ENCODE measurements at places on chromosomes 1 and 21. TPM values are rescaled to one million over a fixed set of nuclear protein-coding genes. Genes with fewer than 3 reads are reported as not detected.

DNA sequence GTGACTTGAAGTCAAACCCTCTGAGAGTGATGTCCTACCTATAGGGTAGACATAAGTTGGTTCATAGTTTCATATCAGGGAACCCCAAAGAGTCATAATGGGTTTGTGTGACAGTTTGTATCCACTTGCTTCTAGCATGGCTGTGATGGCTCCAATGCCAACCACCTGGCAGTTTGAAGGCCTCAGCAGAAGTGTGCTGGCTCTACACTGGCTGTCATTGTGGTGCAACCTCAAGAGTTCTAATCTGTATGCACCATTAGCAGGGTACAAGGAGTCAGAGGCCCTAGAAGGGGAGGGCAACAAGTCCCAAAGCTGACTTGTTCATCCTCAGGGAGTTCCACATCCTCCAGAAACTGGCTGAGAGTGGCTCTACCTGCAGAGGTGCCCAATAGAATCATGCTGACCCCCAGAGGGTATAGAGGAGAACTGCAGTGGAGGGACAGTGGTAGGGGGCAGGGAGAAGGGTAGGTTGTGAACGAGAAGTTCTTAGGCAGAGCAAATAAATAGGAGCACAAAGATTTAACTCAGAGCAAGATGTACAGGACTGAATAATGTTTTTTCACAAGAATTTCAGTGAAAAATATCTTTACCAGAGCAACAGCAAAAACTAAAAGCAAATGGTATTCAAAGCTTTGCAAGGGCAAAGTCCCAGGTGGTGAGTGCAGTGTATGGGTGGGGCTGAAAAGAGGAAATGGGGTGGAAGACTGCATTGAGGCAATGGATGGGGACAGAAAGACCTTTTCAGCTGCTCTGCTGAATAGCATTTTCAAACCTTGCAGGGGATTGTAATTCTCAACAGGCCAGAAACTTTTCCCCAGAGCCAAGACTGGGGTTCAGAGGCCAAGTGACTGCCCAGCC, 3.2 kb downstream of the FCRL2 start:
- H3K4me1 ChIP-seq = no peaks in the 10 kb centered on the region
- no peak overlapping the region for H3K27ac ChIP-seq
- no peak for DNase-seq
- H3K4me3 ChIP-seq = no peak overlapping the region
- H3K36me3 ChIP-seq = no peaks in the 10 kb centered on the region

GRCh38 chr1:91349524-91349923, 55.1 kb downstream of the HFM1 start:
- DNase-seq = no peak
- H3K4me1 ChIP-seq = peaks cover 9% of the 10 kb centered on the region
- no peaks in the 10 kb centered on the region for H3K27me3 ChIP-seq
- H3K36me3 ChIP-seq = peaks cover 8% of the 10 kb centered on the region

DNA sequence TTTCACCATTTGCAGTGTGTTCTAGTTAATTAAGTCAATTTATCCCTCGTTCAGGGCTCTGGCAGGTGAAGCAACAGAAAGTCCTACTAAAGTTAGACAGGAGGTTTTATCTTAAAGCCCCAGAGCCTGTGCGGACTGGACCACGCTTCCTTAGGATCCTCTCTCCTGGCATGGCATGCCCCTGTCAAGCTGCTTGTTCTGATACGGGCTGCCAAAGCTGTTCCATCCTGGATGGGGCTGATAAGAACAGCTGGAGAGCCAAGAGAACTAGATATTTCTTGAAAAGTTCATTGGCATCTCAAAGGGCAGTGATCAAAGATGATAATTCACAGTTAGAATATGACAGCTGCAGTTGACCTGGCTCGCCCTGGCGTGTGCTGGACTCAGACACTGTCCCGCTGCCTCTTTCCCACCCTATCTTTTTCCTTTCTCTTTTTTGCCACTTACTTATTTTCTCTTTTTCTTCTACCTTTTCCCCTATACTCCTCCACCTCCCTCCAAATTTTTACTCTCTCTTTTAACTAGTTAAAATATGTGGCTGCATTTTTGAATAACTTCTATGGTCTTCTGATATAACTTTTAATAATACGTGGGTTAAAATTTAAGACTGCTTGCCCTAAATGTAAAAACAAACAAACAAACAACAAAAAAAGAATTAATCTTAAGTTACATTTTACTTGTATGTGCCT, 96.7 kb downstream of the ABCA4 start:
- H3K4me1 ChIP-seq = peaks cover 21% of the 10 kb centered on the region
- H3K36me3 ChIP-seq = no peaks in the 10 kb centered on the region
- H3K27ac ChIP-seq = no peak overlapping the region
- DNase-seq = no peak
- H3K27me3 ChIP-seq = peaks cover 4% of the 10 kb centered on the region

GRCh38 chr1:160800142-160800541, 4.2 kb downstream of the LY9 start:
- no peaks in the 10 kb centered on the region for H3K36me3 ChIP-seq
- H3K27ac ChIP-seq = no peak overlapping the region
- no peaks in the 10 kb centered on the region for H3K4me1 ChIP-seq
- H3K27me3 ChIP-seq = no peaks in the 10 kb centered on the region
- DNase-seq = no peak

GRCh38 chr1:62423580-62424242, 13.1 kb upstream of the USP1 start:
- no peaks in the 10 kb centered on the region for H3K36me3 ChIP-seq
- no peak for DNase-seq
- no peaks in the 10 kb centered on the region for H3K27me3 ChIP-seq

GRCh38 chr1:19802269-19802668, 2.6 kb upstream of the TMCO4 start:
- H3K36me3 ChIP-seq = no peaks in the 10 kb centered on the region
- peaks cover 26% of the 10 kb centered on the region for H3K4me1 ChIP-seq
- no peak overlapping the region for H3K27ac ChIP-seq
- DNase-seq = no peak
- H3K4me3 ChIP-seq = no peak overlapping the region

DNA sequence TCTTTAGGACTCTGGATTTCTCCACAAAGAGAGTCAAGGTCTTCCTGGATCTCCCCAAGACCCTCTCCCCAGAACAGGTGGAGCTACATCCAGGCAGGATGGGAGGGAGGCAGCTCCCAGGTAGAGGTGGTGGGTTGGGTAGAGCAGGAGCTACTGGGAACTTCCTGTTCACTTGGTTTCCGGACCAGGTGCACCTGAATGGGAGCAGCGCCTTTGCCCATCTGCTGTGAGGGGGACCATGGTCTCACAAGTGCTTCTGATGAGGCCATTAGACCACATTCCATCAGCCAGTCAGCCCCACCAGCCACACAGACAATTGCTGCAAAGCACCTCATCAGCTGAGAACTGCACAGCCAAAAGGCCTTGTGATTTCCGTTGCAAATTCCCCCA, 188.8 kb downstream of the MATN1 start:
- H3K4me1 ChIP-seq = no peaks in the 10 kb centered on the region
- DNase-seq = no peak
- no peak overlapping the region for H3K4me3 ChIP-seq

GRCh38 chr1:173862769-173863223, 5.0 kb downstream of the GAS5 start:
- H3K36me3 ChIP-seq = peaks cover 47% of the 10 kb centered on the region
- peaks cover 2% of the 10 kb centered on the region for H3K27me3 ChIP-seq
- H3K27ac ChIP-seq = peak overlapping the region; percentile 76
- peaks cover 13% of the 10 kb centered on the region for H3K4me1 ChIP-seq
- no peak overlapping the region for H3K4me3 ChIP-seq

GRCh38 chr1:147822292-147822691, 61.9 kb upstream of the GJA5 start:
- H3K27ac ChIP-seq = no peak overlapping the region
- no peak overlapping the region for H3K4me3 ChIP-seq
- H3K36me3 ChIP-seq = no peaks in the 10 kb centered on the region
- H3K4me1 ChIP-seq = no peaks in the 10 kb centered on the region
- DNase-seq = no peak
- H3K27me3 ChIP-seq = no peaks in the 10 kb centered on the region

DNA sequence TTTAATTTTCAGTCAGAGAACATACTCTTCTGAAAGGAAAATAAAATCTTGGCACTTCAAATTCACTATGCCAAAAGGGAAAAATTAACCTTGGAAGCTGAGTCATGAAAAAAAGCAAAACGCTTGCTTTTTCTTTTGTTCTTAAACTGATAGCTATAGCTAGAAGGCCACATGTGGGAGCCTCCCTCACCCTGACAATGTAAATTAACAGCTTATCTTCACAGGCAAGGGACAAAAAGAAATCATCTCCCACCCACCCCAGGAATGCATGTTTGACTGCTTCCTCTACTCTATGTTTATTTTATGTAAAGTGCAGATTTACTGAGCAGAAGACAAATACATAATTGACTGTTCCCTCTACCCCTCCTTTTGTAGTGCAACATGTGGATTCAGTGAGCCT, 38.0 kb downstream of the EBNA1BP2 start:
- DNase-seq = no peak
- H3K36me3 ChIP-seq = peaks cover 4% of the 10 kb centered on the region
- H3K4me1 ChIP-seq = peaks cover 11% of the 10 kb centered on the region
- H3K27me3 ChIP-seq = peaks cover 3% of the 10 kb centered on the region
- H3K27ac ChIP-seq = peak overlapping the region; percentile 55

- H3K36me3 ChIP-seq = no peaks in the 10 kb centered on the region
- no peak for DNase-seq
- H3K4me1 ChIP-seq = no peaks in the 10 kb centered on the region
- no peaks in the 10 kb centered on the region for H3K27me3 ChIP-seq
- no peak overlapping the region for H3K4me3 ChIP-seq
Measured at GRCh38 chr1:74531796-74532195, 19.4 kb upstream of the LRRC53 start.

GRCh38 chr1:6347641-6348487, 45.7 kb downstream of the ACOT7 start:
- H3K36me3 ChIP-seq = no peaks in the 10 kb centered on the region
- H3K27me3 ChIP-seq = peaks cover 3% of the 10 kb centered on the region
- no peak overlapping the region for H3K27ac ChIP-seq

DNA sequence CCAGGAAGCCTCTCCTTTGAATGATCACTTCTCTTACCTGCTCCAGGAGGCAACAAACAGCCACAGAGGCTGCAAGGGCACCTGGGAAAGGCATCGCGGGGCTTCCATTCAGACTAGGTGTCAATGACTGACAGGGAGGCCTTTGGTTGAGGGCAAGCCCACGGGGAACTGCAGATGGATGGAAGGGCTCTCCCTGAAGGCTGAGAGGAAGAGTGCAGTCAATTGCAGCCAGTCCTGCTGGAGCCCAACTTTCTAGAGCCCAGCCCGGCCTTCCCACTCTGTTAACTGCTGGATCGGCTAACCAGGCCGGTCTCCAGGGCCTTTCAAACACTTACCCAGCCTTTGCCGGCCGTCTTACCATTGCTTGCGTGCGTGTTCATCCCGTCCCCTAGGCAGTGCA, 89.3 kb downstream of the LACTBL1 start:
- no peak for DNase-seq
- no peak overlapping the region for H3K4me3 ChIP-seq
- peaks cover 6% of the 10 kb centered on the region for H3K4me1 ChIP-seq
- H3K27ac ChIP-seq = no peak overlapping the region
- peaks cover 8% of the 10 kb centered on the region for H3K36me3 ChIP-seq

- peak within 1 kb of the TSS; percentile 99 for H3K27ac ChIP-seq
- peaks cover 17% of the 10 kb centered on the region for H3K4me1 ChIP-seq
- peaks cover 3% of the 10 kb centered on the region for H3K36me3 ChIP-seq
- peaks cover 6% of the 10 kb centered on the region for H3K27me3 ChIP-seq
- peak within 1 kb of the TSS; percentile 18 for H3K4me3 ChIP-seq
Measured at GRCh38 chr1:111199881-111200801, at the start of gene DENND2D. DENND2D (minus strand) TSS chr1:111200646; CDS start chr1:111200459, 187 bp downstream.

- H3K4me1 ChIP-seq = peaks cover 29% of the 10 kb centered on the region
- no peaks in the 10 kb centered on the region for H3K36me3 ChIP-seq
- H3K4me3 ChIP-seq = peak overlapping the region; percentile 89
- peak overlapping the region; percentile 90 for H3K27ac ChIP-seq
- no peak for DNase-seq
Measured at GRCh38 chr1:33182896-33183295, 1.1 kb upstream of the TRIM62 start.

DNA sequence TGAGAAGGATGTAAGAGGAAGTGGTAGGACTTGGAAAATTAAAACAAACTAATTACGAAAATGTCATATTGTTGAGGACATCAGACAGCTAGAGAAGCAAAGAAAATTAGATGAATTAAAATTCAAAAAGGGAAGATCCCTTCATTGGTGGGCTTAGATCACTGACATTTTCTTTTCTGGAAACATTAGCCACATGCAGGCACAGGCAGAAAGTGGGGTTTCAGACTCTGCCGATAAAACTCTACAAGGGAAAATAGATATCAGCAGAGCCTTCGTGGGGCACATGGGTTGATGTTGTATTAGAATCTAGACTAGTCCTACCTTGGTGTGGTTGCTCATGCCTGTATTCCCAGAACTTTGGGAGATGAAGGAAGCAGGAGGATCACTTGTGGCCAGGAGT, 12.4 kb upstream of the RGS1 start:
- H3K27ac ChIP-seq = no peak overlapping the region
- no peaks in the 10 kb centered on the region for H3K36me3 ChIP-seq
- no peak for DNase-seq

DNA sequence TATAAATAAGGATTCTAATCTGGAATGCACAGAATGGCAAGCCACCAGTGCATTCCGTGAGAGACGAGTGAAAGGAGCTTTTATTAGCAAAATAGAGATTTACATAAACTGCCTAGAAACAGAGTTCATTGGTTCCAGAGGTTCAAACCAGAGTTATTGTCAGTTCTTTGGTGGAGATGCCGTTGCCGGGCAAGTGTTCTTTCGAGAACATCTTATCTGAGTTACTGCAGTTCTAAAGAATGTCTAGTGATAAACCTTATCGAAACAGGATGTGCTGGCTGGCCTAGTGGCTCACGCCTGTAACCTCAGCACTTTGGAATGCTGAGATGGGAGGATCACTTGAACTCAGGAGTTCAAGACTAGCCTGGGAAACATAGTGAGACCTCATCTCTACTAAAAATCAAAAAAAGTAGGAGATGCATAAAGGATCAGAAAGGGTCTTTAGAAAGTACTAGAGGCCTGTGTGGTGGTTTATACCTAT, 19.9 kb upstream of the EVI5 start:
- H3K27ac ChIP-seq = peak overlapping the region; percentile 71
- no peaks in the 10 kb centered on the region for H3K36me3 ChIP-seq
- no peak for DNase-seq
- no peaks in the 10 kb centered on the region for H3K27me3 ChIP-seq

GRCh38 chr1:161949548-161949947, 74.1 kb downstream of the OLFML2B start:
- peaks cover 12% of the 10 kb centered on the region for H3K36me3 ChIP-seq
- no peak for DNase-seq
- H3K4me3 ChIP-seq = peak overlapping the region; percentile 35
- H3K27me3 ChIP-seq = no peaks in the 10 kb centered on the region

GRCh38 chr1:34779962-34780361, 1.1 kb upstream of the GJB3 start:
- no peak for DNase-seq
- no peaks in the 10 kb centered on the region for H3K36me3 ChIP-seq
- H3K4me1 ChIP-seq = no peaks in the 10 kb centered on the region

The HCRTR1 gene
- total RNA-seq = not detected

The CD48 gene
- total RNA-seq = not detected

The DPT gene
- 0.22 TPM for total RNA-seq

The C4BPA gene
- 0.87 TPM for total RNA-seq

The HORMAD1 gene
- total RNA-seq = not detected

Data from type B pancreatic cell (in vitro differentiated cells).